ENCODE measurements at places on chromosomes 13 and 19.

DNA sequence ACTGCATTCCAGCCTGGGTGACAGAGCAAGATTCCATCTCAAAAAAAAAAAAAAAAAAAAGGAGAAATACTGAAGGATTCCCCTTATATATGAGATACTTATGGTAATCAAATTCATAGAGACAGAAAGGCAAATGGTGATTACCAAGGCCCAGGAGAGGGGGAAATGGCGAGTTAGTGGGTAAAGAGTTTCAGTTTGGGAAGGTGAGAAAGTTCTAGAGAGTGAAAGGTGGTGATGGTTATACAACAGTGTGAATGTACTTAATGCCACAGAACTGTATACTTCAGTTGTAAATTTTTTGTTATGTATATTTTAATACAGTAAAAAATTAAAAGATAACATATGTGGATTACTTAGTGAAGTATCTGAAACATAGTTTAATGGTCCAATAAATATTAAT lies 90.2 kb downstream of the DHRS12 start:
- no peak for DNase-seq

- no peak for DNase-seq
These were observed 36.0 kb upstream of the MIR17HG start for GRCh38 chr13:91311491-91311890.

- no peak for DNase-seq
These were observed 240.2 kb downstream of the LHFPL6 start for GRCh38 chr13:39362652-39363381.

DNA sequence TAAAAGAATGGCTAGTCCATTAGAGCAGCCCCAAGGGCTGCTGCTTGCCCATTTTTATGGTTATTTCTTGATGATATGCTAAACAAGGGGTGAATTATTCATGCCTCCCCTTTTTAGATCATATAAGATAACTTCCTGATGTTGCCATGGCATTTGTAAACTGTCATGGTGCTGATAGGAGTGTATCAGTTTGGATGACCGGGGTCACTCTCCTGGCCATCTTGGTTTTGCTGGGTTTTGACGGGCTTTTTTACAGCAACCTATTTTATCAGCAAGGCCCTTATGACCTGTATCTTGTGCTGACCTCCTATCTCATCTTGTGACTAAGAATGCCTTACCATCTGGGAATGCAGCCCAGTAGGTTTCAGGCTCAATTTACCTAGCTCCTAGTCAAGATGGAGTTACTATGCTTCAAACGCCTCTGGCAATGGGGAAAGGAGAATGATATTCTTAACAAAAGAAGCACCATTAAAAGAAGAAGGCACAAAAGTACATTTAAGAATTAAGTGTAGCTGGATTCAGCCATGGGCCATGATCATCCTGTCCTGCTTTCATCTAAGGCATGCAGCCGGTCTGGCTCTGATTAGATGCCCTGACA lies 1156.0 kb downstream of the PCDH9 start:
- no peak for DNase-seq

- DNase-seq = no peak
These were observed 139.2 kb downstream of the RXFP2 start for GRCh38 chr13:31878495-31878894.
